ENCODE measurements at places on chromosomes 2 and 18. TPM values are rescaled to one million over a fixed set of nuclear protein-coding genes. Genes with fewer than 3 reads are reported as not detected.

UGT1A8 gene
- 0.47 TPM for total RNA-seq

DNA sequence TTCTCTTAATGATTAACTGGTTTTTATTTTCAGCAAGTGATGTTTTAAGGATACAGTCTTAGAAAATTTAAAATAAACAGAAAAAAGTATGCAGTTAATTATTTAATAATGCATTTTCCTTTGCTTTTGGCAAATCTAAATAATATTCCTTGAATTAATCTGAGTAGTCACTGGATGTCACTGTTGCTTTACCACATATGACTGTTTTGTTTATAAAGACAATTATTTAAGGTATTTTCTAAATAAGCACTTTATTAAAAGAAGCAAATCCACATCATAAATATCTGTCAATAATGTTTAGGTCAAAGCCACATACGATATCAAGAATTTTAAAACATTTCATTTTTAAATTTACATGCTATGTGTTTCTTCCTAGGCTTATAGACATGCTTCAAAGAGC lies 40.6 kb upstream of the TFPI start:
- no peak for DNase-seq

- no peak for DNase-seq
These were observed 52.6 kb upstream of the EMILIN2 start for GRCh38 chr18:2794159-2794558.

- DNase-seq: no peak
These were observed 13.0 kb upstream of the DLX1 start for GRCh38 chr2:172072303-172072702.

DNA sequence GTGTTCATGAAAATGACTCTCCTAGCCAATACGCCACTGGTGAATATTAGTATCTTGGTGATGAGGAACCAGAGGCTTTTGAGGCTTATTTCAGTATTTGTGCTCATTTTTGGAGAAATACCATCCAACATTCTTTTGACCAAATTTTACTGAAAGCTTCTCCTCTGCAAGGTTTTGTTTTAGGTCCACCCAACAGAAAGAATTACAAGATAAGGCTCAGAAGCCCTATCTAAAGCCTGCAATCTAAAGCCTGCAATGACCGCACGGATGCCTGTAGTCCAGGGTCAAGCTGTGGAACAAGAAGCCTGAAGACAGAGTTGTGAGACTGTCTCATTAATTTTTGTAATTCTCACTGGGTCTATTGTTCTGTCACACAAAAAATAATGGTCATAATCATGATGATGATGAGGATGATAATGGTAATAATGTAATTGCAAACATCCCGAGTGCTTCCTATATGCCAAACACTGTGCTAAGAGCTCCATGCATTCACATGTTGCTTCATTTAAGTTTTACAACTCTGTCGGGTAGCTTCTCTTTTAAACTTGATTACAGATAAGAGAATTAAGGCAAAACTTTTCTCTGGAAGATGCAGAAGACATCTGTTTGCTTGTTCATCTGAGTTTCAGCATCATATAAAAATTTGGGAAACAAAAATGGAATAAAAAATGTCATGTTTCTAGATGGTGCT lies 33.2 kb upstream of the NCOA1 start:
- DNase-seq: no peak

TTC21B gene
- 34.9 TPM for total RNA-seq

DNA sequence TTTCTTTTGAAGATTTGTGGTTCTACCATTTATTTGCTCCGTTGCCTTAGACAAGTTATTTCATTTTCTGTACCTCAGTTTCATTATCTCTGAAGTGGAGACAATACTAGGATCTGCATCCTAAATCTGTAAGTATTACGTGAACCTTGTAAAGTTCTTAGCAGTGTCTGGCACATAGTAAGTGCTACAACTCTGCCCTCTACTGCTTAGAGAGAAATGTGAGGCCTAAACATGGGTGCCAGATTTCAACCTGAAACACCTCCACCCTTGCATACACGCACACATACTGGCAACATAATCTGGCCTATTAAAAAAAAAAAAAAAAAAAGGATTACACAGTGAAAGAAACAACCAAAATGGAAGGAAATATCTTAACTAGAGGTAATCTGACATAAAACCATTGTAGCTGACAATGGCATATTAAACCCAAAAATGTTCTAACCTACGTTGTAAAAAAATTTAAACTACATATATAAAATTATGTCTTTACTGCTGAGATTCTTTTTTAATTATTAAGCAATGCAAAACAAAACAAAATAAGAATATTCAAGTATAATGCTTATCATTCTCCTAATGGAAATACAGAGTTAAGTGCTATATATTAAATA lies 132.6 kb downstream of the MAP2 start:
- DNase-seq: no peak

DNA sequence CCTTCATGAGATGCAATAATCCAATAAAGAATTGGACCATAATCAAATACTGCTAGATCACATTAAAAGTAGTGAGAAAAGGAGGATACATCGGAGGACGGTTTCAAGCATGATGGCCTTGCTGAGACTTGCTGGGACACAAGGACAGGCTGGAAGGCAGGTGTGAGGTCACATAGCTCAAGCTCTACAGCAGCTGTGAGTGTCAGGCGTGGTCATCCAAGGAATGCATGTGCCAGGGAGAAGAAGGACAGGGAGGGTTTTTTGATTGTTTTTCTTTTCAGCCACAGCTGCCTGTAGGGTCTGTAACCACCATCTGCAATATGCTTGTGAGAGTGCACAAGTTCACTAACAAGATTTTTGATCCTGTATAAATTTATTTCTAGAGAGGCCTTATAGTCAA lies 57.6 kb downstream of the BMP10 start:
- no peak for DNase-seq

Data from suprapubic skin (tissue), 4 donors.